ENCODE measurements at places on chromosomes 1 and 21. TPM values are rescaled to one million over a fixed set of nuclear protein-coding genes. Genes with fewer than 3 reads are reported as not detected.
A peak's percentile ranks its signal among the peaks of the same experiment; 100 is the strongest.

The CD1D gene
- not detected for total RNA-seq

GRCh38 chr1:172286629-172287076, 133.8 kb upstream of the C1orf105 start:
- no peak for DNase-seq
- peak overlapping the region; percentile 21 for H3K27ac ChIP-seq
- H3K4me1 ChIP-seq = peaks cover 15% of the 10 kb centered on the region
- H3K36me3 ChIP-seq = no peaks in the 10 kb centered on the region

The S100A1 gene
- total RNA-seq = not detected

GRCh38 chr1:180622658-180623508, 8.9 kb upstream of the XPR1 start:
- H3K27me3 ChIP-seq = no peaks in the 10 kb centered on the region
- no peak overlapping the region for H3K4me3 ChIP-seq
- no peaks in the 10 kb centered on the region for H3K36me3 ChIP-seq
- no peak overlapping the region for H3K27ac ChIP-seq
- H3K4me1 ChIP-seq = no peaks in the 10 kb centered on the region

DNA sequence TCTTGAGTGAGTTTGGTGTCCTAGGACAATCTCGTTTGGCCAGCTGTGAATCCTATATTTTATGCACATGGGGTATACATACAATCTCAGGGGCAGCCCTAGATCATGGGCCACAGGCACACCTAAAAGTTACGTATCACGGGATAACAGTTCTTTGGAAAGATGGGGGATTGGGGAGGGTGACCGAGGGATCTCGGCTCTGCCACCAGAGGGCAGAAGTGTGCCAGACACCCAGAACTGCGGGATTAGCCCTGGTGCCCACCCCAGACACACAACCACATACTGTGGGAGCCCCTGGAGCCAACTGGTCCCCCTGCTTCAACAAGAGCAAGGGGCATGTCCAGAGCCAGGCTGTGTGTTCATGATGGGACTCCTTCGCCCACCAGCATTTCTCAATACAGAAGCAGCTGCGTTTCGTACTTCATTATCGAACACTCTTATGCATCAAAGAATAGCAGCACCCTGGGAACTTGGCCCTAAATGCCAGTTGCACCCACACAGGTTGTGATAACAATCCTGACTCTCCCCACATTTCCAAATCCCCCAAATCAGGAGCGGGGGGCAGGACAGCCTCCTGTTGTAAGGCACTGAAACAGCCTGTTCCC, 37.4 kb downstream of the TMCO4 start:
- H3K27ac ChIP-seq = no peak overlapping the region
- H3K4me3 ChIP-seq = no peak overlapping the region
- peak; percentile 35 for DNase-seq
- H3K27me3 ChIP-seq = no peaks in the 10 kb centered on the region
- H3K36me3 ChIP-seq = peaks cover 35% of the 10 kb centered on the region

DNA sequence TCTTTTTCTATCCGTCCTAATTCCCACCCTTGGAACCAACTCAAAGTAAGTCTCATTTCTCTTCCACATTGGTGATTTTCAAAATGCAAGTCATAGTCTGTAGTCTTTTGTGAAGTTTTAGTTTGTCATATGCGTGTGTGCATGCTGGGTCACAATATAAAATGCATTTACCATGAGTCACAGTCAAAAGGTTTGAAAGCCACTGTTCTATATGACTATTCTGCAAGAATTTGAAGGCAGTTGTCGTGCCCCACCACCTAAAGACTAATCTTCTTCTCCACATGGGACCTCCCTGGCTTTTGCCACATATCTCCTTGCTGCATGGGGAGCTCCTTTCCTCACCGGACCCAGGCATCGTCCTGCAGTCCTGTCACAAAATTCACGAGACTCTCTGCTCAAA, 1.6 kb downstream of the STPG1 start:
- H3K4me3 ChIP-seq = no peak overlapping the region
- no peaks in the 10 kb centered on the region for H3K27me3 ChIP-seq
- DNase-seq = no peak

The ALX3 gene
- not detected for total RNA-seq

- H3K4me3 ChIP-seq = no peak overlapping the region
- DNase-seq = no peak
- H3K27me3 ChIP-seq = no peaks in the 10 kb centered on the region
- H3K27ac ChIP-seq = no peak overlapping the region
- peaks cover 58% of the 10 kb centered on the region for H3K36me3 ChIP-seq
Measured at GRCh38 chr1:167991546-167991945, 54.7 kb upstream of the MPC2 start.

The RNU1-1 gene
- under 0.01 TPM for total RNA-seq

DNA sequence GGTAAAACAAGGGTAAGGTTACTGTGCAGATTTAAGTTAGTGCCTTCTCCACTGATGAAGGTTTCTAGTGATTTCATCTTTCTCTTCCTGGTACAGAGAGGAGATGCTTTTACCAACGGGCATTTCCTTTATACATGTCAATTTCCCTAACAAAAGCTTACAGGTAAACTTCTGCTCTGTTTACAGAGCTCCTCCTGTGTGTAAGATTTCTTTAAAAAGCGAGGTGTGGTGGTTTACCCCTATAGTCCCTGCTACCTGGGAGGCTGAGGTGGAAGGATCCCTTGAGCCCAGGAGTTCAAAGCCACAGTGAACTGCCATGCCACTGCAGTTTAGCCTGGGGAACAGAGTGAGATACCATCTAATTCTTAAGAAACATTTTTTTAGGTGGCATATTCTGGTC, 40.7 kb upstream of the GORAB start:
- no peaks in the 10 kb centered on the region for H3K4me1 ChIP-seq
- H3K36me3 ChIP-seq = no peaks in the 10 kb centered on the region
- no peak overlapping the region for H3K27ac ChIP-seq

DNA sequence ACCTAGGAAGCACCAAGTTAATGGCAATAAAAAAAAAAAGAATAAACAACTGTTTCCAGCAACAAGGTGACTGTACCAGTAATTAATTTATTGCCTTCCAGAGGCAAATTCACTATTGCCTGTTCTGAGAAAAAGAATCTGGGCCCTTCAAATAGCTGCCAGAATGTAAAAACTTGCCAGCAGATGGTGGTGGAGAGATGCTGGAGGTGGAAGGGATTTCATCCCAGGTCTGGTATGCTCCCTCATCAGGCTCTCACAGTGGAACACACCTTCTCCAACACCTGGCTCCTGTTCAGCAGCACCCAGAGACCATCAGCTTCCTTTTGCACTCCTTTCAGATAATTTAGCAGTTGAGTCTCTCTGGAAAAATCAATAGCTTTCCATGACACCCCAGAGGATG, 792.9 kb upstream of the ADAMTS5 start:
- H3K27ac ChIP-seq = no peak overlapping the region
- H3K36me3 ChIP-seq = no peaks in the 10 kb centered on the region
- H3K4me1 ChIP-seq = peaks cover 10% of the 10 kb centered on the region
- DNase-seq = no peak

The GPR161 gene
- 5.2 TPM for total RNA-seq

DNA sequence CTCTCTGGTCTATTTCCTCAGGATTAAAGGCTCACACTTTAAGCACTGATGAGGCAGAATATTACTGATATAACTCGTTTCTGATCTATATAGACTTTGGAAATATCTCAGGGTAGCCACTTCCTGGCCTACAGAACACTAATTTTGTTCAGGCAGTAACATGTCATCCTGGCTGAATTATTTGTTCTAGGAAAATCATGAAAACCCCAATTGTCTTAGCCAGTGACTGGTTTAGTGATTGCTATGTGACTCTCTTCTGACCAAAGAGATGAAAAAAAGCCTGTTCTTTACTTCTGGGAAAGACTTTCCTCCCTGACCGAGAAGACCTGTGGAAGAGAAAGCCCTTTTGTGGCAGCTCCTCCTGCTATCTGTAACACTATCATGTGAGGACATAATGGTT, 453.7 kb downstream of the SETD4 start:
- H3K4me3 ChIP-seq = no peak overlapping the region
- H3K27ac ChIP-seq = no peak overlapping the region
- H3K4me1 ChIP-seq = no peaks in the 10 kb centered on the region
- no peaks in the 10 kb centered on the region for H3K36me3 ChIP-seq

The FCRL5 gene
- total RNA-seq = 0.37 TPM

The CYP4A11 gene
- not detected for total RNA-seq

DNA sequence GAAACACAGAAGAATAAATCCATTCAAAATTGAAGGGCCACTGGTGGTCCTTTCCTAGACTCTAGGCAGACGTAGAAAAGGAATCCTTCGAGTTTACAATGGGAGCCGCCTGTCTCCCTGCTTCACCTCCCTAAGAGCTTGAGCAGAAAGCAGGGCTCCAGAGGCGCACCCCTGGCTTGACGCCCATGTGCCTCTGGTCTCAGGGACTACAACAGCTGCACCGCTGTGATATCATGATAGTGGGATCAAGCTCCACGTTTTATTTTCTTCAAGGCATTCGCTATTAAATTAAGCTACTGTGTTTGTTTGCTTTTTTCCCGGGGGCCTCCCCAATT, 403 bp upstream of the C1orf122 start:
- peaks cover 47% of the 10 kb centered on the region for H3K36me3 ChIP-seq
- H3K4me3 ChIP-seq = peak overlapping the region; percentile 98
- H3K4me1 ChIP-seq = peaks cover 50% of the 10 kb centered on the region
- no peaks in the 10 kb centered on the region for H3K27me3 ChIP-seq

DNA sequence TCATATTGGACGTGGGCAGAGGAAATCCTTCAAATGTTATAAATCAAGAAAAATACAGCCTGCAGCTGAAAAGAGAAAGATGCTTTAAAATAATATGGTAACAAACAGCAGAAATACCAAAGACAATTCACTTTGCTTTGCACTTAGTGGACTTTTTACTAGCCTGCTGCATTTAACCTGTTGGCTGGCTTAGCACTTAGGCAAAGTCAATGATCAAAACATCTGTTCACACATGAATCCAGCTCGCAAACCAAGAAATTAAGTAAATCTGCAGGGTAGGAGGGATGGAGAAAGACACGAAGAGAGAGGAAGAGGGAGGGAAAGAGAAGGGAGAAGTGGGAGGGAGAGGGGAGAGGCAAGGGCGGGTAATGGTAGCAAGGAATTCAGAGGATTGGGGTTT, 103.6 kb upstream of the RAB4A start:
- H3K36me3 ChIP-seq = no peaks in the 10 kb centered on the region
- H3K27ac ChIP-seq = no peak overlapping the region
- no peaks in the 10 kb centered on the region for H3K4me1 ChIP-seq
- no peaks in the 10 kb centered on the region for H3K27me3 ChIP-seq

The IFI44 gene
- 20.3 TPM for total RNA-seq

DNA sequence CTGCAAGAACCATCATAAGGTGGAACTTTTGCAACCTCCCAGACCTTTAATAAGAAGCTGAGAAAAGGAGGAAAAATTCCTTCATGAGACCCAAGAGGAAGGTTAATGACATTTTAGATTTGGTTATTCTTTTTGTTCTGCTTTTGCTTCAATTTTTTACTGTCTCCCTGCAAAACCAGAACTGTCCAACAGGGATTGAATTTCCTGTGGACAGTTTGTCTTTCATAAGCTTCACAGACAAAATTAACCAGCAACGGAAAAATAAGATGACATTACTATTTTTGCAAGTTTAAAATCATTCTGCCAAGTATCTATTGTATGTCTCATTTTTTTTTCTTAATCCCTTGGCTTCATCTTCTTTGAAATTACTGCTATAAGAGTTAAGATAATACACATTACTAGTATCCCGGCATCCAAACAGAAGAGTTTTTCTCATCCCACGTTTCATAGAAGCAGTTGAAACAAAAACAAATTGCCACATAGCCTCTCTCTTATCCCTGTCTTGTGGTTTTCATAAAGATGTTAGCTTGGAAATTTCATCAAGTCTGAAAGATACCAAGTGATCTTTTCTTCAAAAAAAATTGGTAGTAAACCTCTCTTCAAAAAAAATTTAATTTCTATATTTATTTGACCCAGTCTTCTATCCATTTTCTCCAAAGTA, 465.3 kb upstream of the PTBP2 start:
- no peak overlapping the region for H3K4me3 ChIP-seq
- H3K27ac ChIP-seq = no peak overlapping the region
- H3K4me1 ChIP-seq = no peaks in the 10 kb centered on the region
- no peaks in the 10 kb centered on the region for H3K36me3 ChIP-seq
- H3K27me3 ChIP-seq = no peaks in the 10 kb centered on the region

The AMIGO1 gene
- total RNA-seq = 9.4 TPM

GRCh38 chr1:184882957-184883815, 91.1 kb downstream of the NIBAN1 start:
- no peak for DNase-seq
- peaks cover 33% of the 10 kb centered on the region for H3K4me1 ChIP-seq
- H3K4me3 ChIP-seq = no peak overlapping the region
- H3K36me3 ChIP-seq = peaks cover 4% of the 10 kb centered on the region
- no peak overlapping the region for H3K27ac ChIP-seq

DNA sequence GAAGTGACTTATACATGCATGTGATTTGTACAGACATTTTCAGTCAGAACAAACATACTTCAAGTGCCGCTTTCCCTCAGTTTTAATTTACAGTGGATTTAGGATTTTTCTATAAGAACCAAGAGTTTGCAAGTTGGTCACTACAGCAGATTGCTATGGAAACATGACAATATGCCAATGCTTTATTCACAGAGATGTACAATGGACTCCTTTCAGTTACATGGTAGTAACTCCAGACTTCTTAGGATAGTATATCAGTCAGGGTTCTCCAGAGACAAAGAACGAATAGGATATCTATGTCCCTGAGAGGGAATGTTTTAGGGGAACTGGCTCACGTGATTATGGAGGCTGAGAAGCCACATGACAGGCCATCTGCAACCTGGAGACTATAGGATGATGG, 27.4 kb downstream of the IFI44 start:
- no peaks in the 10 kb centered on the region for H3K27me3 ChIP-seq
- no peak for DNase-seq
- H3K4me1 ChIP-seq = no peaks in the 10 kb centered on the region
- H3K4me3 ChIP-seq = no peak overlapping the region
- no peak overlapping the region for H3K27ac ChIP-seq

GRCh38 chr21:41678924-41679318, 87.9 kb downstream of the RIPK4 start:
- H3K36me3 ChIP-seq = no peaks in the 10 kb centered on the region
- DNase-seq = peak; percentile 97
- no peak overlapping the region for H3K4me3 ChIP-seq
- H3K27me3 ChIP-seq = no peaks in the 10 kb centered on the region
- peaks cover 11% of the 10 kb centered on the region for H3K4me1 ChIP-seq

- peak overlapping the region; percentile 100 for H3K27ac ChIP-seq
- peak overlapping the region; percentile 99 for H3K4me3 ChIP-seq
- peaks cover 5% of the 10 kb centered on the region for H3K36me3 ChIP-seq
- no peak for DNase-seq
Measured at GRCh38 chr21:46322351-46323226, 1.1 kb downstream of the C21orf58 start.

The PALMD gene
- total RNA-seq = 6.2 TPM

The OR2L2 gene
- not detected for total RNA-seq

GRCh38 chr21:40158366-40158765, 291.1 kb downstream of the PCP4 start:
- no peaks in the 10 kb centered on the region for H3K27me3 ChIP-seq
- no peaks in the 10 kb centered on the region for H3K36me3 ChIP-seq
- H3K27ac ChIP-seq = no peak overlapping the region
- no peak overlapping the region for H3K4me3 ChIP-seq

Data from stomach (tissue), 19 donors.